NCI-H1105 (cell line): ENCODE measurements at places on chromosomes 2 and 18.
A peak's percentile ranks its signal among the peaks of the same experiment; 100 is the strongest.

DNA sequence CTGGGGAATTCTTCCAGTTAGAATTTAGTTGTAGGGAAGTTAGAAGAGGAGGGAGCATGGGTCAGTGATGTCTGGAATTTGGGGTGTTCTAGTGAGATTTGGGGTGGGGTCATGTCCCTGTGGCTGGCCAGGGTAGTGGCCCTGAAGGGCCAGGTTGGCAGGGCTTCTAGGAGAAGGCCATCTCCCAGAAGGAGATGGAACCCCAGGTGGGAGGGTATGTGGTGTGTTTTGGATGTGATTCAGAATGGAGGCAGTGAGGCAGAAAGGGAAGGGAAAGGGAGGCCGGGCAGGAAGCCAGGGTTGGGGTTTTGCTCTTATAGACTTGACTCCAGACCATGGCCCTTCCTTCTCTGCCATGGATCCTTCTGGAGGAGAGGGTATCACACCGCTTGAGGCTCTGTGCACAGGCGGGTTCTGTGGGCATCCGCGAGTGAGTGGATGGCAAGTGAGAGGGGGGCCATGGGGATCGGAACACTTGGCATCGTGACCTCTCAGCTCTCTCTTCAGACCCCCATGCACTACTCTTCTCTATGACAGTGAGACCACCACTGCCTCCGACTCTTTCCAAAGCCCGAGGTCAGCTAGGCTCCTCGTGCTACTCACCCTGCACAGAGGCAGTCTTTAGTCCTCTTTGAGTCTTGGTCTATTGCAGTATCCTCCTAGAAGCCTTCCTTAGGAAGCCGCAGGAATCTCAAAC lies 7.3 kb downstream of the GREB1 start:
- DNase-seq, result no peak

- no peak for DNase-seq
These were observed 3.7 kb upstream of the PPP3R1 start for GRCh38 chr2:68256093-68256450.

- DNase-seq, result no peak
These were observed 30.4 kb upstream of the RAB6D start for GRCh38 chr2:131394147-131394931.

GRCh38 chr2:237501892-237502513 lies 15.0 kb downstream of the MLPH start:
- DNase-seq, result no peak

DNA sequence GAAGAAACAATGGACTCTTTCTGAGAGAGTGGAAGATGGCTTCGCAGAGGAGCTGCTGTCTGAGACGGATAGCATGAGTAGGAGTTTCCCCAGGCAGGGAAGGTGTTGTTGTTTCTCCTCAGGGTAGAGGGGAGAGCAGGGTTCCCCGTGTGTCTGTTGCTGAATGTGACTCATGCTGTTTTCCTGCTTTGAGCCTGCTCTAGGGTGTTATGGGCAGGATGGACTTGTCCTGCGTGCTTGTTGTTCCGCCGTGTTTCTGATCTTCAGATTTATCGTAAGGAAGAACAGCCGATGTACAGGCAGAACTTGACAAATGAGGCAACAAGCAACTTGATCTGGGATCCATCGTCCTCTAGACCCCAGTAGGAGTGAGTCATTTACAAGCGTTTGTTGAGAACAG lies 19.7 kb upstream of the MYCN start:
- no peak for DNase-seq

DNA sequence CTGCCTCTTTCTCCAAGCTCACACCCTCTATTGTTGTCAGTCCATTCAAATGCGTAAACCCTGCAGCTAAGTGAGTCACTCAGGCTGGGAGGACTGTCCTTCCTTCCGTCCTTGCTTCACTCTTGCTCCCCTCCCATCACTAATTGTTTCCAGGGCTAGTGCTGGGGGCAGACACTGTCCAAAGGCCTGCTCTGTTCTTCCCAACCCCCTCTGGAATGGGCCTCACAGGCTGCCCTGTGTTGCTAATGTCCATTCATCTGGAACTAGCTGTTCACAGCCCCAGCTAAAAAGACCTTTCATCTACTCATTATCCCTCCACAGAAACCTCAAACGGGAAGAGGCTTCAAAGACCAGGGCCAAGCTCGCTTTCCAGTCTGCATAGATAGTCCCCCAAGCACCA lies 31.9 kb upstream of the NRP2 start:
- DNase-seq, result no peak

DNA sequence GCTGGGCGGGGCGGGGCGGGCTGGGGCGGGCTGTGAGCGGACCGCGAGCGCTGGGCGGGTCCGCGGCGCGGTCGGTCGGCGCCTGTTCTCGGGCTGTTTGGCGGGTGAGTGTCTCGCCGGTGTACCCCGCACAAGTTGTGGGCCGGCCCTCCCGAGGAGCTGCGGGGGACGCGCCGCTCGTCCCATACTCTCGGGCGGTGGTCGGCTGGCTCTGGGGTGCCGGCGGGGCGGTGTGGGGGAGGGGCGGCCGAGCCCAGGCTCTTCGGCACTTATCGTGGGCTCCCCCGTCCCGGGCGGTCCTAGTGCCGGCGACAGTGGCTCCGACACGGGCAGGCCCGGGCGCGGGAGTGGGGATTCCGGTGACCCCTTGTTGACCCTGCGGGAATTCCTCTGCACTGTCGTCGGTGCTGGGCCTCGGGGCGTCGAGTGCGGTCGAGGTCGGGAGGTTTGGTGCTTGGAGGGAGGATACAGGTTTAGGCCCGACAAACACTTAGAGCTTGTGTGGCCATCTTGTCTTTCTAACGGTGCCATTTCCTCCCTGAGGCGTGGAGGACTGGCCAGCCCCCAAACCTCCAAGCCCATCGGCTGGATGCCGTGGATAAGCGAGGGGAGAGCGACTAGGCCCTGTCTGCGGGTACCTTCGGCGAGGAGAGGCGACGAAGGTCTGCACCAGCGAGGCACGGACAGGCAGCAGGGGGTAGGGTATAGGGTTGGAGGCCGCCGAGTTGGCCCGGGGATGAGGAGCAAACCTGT lies at the start of gene SEPTIN2:
Gene SEPTIN2, plus strand, starts transcription at position 47 of the 753 bp plus-strand sequence. CDS start 8,308 bp downstream, outside the sequence.
- DNase-seq, result peak; percentile 34

- no peak for DNase-seq
These were observed 213.3 kb downstream of the SH3RF3 start for GRCh38 chr2:109342256-109342850.

DNA sequence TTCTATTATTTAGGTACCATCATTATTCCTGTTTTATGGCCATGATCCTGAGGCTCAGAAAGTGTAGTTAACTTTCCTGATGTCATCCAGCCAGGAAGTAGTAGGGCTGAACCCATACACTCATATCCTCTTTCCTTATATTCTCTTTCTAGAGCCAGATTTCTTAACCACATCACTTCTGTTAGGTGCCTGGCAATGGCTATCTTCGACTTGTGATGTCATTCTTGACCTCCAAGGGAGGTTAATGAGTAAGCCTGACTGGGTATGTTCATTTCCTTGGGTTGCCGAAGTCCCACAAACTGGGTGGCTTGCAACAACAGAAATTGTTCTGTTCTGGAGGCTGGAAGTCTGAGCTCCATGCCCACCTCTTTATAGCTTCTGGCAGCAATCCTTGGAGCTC lies 43.4 kb downstream of the ITGB6 start:
- no peak for DNase-seq

GRCh38 chr2:70479816-70480215 lies 73.8 kb downstream of the TGFA start:
- no peak for DNase-seq

DNA sequence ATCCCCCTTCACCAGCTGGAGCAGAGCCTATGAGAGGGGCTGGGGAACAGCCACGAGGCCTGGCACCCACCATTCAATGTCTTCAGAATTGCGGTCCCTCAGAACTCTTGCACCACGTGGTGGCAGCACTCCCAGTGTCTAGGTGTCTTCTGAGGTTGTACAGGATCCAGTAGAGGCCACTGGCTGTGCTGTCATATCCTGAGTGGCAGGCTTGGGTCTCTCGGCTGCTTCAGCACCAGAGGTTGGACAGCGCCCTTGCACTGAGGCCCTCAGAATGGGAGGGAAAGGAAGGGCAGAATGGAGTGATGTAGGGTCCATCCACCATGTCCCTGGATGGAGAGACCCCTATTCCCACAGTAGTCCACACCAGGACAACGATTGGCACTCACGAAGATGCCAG lies 112.0 kb upstream of the TEKT4 start:
- DNase-seq, result no peak

GRCh38 chr2:162058973-162059668 lies 14.9 kb downstream of the DPP4 start:
- no peak for DNase-seq

DNA sequence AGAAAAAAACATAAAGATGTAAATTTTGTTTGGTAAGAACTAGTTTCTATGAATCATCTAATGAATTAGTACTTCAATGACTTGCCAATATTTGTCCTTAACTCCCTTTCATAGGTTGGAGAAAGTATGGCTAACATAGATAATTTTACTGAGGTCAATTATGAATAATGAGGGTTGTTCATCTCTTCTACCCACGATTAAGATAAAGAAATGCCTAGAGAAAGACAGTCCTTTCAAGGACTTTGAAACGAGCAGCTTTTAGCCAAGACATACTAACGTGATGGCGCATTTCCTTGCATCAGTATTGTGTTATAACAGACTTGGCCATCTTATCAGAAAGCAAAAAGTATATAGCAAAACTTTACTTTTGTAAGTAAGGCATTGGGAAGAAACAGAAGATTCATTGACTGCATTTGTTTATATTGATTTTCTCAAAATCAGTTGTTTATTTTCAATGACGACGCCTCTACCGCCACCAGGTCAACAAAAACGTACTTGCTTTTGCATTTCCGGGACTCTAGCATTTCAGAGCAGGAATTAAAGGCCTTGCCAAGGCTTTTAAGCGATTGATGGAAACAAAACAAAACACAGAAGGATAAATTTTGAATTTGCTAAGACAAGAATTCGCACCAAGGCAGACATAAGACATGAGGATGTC lies 961 bp downstream of the RBM43 start:
- DNase-seq, result no peak

DNA sequence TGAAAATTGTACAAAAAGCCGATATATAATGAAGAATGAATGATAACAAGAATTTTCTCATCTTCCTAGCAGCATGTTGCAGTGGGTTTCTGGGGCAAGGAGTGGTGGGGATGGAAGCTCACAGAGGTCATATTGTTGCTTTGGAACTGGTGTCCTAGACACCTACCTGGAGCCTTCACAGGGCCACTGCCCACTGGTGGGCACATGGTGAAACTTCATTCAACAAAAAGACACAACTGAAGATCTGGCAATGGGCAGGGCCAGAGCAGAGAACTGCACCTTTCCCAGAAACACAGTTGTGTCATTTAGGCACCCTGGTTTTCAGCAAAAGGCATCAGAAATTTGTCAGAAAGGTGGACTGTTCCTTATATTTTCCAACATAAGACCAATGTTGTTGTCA lies 115.3 kb downstream of the FHOD3 start:
- DNase-seq, result no peak

DNA sequence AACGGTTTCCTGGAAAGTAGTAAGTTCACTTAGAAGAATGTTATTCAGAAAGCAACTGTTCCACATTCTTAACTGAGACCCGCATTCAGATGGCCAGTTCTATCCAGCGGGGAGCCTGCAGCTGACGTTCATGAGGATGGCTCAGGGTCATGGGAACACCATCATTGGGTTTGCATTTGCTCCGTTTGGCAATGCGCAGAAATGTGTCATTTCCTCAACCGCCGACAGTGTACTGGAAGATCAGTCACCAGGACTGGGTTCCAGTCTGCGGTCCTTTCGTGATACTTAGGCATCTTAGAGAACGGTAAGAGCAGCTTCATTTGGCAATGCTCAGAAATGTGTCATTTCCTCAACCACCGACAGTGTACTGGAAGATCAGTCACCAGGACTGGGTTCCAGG lies 104.0 kb downstream of the DNER start:
- no peak for DNase-seq

- DNase-seq, result no peak
These were observed 725 bp downstream of the FBXO48 start for GRCh38 chr2:68466361-68466777.

GRCh38 chr2:43939695-43940256 lies 56.0 kb downstream of the LRPPRC start:
- DNase-seq, result peak; percentile 13

- peak; percentile 68 for DNase-seq
These were observed 29.0 kb downstream of the KIF5C start for GRCh38 chr2:148903979-148904378.

DNA sequence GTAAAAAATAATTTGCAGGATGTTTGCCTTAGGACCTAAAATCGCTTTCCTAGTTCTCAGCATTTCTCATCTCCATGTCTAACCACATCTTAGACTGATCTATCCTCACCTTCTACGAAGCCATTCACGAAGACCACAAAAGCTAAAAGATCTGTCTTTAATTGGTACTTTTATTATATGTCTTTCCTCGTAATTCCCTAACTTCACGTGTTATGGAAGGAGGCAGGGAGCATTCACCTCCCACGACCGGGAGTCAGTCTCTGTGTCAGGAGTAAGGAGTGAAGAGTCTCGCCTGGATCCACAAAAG lies 1.6 kb downstream of the DLGAP1 start:
- DNase-seq, result no peak

DNA sequence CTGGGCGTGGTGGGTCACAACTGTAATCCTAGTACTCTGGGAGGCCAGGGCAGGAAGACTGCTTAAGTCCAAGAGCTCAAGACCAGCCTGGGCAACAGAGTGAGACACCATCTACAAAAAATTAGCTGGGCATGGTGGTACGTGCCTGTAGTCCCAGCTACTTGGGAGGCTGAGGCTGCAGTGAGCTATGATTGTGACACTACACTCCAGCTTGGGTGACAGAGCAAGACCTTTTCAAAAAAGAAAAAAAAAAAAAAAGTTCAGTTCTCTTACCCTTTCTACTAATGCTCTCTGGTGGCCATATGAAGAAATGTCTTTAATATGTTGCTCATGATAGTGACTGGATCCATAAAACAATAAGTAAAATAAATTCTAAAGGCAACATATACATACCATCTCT lies 14.9 kb downstream of the TYW5 start:
- DNase-seq, result peak; percentile 12

GRCh38 chr2:111975053-111975552 lies 76.7 kb downstream of the MERTK start:
- peak; percentile 34 for DNase-seq
